ENCODE measurements at places on chromosomes 11 and 22.

DNA sequence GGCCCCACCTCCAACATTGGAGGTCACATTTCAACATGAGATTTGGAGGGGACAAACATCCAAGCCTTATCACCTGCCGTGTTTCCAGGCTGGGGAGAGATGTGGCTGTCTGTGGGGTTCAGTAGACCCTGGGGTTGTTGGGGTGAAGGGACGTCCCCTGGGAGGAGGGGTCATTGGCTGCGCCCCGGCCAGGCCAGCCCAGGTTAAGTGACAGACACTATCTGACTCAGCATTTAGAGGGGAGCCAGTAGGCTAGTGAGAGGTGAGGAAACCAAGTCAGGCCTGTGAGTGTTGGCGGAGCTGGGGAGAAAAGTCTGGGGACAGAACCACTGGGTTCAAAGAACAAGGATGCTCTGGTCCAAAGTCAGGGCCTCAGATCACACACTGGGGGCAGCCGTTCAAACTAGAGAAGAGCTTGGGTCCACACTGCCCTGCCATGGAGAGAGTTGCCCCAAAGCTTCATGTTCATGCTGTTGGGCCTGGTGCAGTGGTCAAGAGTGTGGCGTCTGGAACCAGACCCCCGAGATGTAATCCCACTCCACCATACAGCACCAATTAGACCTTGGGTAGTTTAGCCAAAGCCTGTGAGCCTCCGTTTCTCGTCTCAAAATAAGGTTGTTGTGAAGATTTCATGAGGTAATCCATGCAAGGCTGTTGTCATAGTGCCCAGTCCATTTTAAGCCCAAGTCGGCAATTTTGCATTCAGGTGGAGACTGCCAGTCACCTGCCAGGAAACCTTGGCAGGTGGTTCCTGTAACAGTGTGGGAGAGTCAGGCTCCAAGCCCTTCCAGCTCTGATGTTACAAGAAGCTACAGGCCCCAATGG is 1289.6 kb downstream of the TBC1D22A start:
- DNase-seq, result no peak

DNA sequence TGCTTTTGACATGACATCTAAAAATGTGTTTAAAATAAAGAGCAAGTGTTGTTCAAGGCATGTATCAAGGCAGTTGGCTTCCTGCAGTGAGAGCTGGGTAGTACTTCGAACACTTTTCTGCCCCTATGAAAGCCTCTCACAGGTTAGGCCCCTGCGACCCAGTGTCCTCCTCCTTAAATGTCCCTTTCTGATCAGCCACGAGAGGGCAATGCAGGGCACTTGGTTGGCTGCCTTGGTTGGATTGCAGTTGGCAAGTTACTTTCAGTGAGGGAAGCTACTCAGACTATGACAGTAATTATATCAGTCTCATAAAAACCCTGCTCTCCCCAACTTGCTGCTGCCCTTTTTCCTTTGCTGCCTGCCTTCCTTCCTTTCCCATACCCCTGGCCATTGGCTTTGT is 743.8 kb downstream of the NTM start:
- DNase-seq, result no peak

- DNase-seq, result no peak
These were observed 47.0 kb downstream of the YAP1 start for GRCh38 chr11:102157219-102157618.

DNA sequence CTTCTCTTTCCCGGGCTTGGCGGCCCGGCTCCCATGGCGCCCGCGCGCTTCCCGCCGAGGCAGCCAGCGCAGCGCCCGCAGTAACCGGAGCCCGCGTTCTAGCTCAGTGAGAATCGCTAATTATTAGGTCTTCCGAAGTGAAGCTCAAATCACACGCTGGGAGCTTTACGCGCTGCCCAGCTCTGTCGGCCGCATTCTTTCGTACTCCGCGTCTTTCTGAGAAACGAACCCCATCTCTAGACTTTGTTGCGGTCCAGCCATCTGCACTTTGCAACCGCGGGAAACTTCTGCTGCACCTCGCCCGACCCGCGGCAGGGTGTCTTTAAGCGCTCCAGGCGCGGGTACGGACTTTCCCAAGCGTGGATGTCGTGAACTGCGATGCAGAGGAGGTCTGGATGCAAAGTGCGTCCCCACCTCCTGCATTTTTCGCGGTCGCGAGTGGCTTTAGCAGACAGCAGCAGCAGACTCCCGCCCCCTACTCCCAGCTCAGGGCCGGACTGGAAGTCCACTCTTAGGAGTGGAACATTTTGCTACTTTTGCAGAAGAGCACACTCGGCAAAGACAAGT is 6.0 kb upstream of the PAX6 start:
- DNase-seq, result no peak

GRCh38 chr11:45885921-45886721 is 670 bp downstream of the MAPK8IP1 start:
- no peak for DNase-seq

DNA sequence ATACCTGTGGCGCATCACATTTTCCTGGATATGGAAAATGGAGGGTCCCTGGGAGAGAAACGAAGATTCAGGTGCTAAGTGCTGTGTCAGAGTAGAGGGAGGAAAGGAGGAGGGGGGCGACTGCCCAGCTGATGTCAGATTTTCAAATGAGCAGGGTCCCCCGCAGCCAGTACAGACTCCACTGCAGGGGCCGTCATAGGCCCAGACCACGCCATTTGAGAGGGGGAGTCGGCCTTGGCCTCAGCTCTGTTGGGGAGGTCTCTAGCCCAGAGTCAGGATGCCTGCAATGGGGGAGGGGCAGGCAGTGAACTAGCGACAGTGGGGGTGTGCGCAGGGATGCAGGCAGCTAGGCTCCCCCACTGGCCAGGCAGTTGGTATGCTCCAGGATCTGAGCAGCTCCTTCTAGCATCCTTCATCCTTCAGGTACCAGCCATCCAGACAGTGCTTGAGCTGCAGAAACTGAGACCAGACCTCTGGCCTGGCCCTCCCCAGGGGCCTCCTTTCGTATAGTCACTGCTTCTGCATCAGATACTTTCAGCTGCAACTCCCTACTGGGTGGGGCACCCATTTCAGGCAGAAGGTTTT is at the start of the genes BSCL2 and GNG3:
Gene BSCL2 (minus strand): TSS at position 148 of the 585 bp plus-strand sequence. CDS start 229 bp downstream, outside the sequence.
Gene GNG3 (plus strand): TSS at position 400 of the 585 bp plus-strand sequence. CDS start 620 bp downstream, outside the sequence.
- no peak for DNase-seq

DNA sequence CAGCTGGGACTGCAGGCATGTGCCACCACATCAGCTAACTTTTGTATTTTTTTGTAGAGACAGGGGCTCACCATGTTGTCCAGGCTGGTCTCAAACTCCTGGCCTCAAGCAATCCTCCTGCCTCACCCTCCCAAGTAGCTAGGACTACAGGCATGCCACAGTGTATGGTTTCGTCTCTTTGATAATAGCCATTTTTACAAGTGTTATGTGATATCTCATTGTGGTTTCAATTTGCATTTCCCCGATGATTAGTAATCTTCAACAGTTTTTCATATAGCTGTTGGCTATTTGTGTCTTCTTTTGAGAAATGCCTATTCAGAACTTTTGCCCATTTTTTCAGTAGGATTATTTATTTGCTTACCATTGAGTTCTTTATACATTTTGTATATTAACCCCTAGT is 9.0 kb upstream of the MTMR3 start:
- DNase-seq, result no peak

DNA sequence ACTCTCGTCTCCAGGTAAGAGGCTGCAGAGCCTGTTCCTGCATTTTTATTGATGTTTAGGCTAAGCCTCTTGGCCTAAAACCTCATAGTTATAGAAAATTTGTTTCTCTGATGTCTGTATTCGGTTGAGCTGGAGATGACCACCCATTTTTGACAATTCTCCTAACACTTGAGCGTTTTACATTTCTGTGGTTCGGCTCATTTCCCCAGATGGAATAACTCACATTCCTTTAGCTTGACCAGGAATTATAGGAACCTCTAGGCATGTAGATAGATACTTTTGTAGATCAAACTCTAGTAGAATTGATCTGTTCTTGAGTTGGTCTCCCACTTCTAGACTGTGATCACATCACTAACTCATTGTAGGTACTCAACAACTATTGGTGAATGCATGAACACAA is 172.6 kb upstream of the CADM1 start:
- no peak for DNase-seq

DNA sequence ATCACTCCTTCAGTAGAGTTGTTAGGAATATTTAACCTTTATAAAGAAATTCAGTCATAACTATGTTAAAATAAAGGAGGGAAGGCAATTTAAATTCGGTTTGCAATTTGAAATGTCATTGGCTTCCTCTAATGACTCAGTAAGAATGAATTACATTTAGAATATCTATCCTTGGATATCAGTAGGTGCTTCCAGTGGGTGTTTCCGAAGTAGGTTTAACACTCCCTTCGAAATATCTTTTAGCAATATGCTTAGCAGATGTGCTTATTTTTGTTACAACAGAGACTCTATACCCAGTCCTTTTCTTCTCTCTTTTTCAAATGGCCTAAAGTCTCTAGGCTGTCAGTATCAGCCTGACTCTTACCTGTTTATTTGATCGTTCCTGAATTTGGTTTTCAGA is 103.7 kb upstream of the RASSF10 start:
- no peak for DNase-seq

- DNase-seq, result no peak
These were observed 80.4 kb downstream of the SERGEF start for GRCh38 chr11:17932472-17932871.

- no peak for DNase-seq
These were observed 16.8 kb upstream of the TMEM191C start for GRCh38 chr22:21450320-21450831.

DNA sequence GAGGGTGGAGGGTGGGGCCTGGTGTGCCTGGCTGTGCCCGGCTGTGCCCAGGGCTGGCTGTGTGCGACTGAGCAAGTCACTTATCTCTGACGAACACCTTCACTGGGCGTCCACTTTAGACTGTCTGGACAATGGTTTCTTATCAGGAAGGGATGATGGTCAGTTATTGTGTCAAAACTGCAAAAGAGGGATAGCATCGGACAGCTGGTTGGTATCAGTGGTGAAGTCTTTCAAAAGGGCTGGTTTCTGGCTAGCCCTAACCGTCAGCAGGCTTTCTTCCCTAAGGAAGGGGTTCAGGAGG is 4.1 kb upstream of the MGAT3 start:
- DNase-seq, result no peak

DNA sequence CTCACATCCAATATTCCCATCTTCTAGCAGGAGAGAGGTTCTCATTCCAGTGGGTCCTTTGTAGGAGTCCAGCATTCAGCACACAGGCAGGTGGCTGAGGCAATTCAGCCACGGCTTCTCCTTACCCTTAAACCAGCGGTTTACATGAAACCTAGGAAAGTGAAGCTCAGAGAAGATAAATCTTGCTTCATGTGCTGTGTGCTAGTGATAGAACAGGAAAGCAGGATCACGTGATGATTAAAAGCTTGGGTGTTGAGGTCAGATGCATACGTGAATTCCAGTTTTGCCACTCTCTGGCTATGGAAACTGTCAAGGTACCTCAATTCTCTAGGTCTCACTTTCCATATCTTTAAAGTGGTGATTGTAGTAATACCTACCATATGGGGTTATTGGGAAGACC is 331.6 kb downstream of the INSC start:
- DNase-seq, result no peak

DNA sequence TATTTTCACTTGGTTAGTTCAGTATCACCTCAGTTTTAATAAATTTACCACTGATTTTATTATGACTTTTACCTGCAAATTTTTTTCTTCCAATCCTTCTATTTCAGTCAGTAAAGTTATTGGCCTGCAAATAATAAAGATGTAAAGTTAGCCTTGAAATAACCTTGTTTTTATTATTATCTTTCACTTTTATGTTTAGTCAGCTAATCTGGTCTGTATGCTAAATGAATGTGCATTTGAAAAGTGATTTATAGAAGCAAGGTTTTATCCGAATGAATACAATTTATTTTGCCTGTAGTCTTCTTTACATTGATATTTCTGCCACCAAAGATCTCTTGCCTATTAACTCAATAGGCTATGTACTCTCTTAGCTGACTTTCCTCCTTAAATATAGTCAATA is 425.7 kb downstream of the CNTN5 start:
- no peak for DNase-seq

DNA sequence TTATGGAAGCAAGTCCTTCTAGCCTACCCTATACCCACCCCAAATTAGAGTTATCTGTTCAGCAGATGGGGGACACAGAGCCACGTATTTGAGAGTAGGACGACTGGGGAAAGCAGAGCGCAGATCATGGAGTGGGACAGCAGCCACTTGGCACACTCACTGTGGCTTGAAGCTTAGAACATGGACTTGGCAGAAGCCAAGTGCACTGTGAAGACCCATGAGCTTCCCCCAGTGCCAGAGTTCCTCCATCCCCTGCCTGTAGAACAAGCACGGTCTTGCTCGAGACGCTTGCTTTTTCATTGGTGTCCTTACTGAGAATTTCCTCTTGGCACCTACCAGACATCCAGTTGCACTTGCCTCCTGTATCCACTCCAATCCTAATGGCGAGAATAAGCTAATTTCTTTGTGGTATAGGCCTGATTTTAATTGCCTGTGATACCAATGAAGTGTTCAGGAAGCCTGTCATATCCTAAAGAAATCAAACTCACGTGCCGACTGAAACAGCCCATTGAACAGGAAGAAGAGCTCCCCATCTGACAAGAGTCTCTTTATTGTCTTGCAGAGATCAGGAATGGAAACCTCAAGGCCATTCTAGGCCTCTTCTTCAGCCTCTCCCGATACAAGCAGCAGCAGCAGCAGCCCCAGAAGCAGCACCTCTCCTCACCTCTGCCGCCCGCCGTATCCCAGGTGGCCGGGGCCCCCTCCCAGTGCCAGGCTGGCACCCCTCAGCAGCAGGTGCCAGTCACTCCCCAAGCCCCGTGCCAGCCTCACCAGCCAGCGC is 166.9 kb downstream of the NAV2 start:
- DNase-seq, result no peak
